Activated T-cell treated with anti-CD3 and anti-CD28 coated beads for 48 hours (primary cell): ENCODE measurements at places on chromosomes 7 and 10.

GRCh38 chr7:11195502-11195901 is 221.8 kb downstream of the PHF14 start:
- no peak for DNase-seq

DNA sequence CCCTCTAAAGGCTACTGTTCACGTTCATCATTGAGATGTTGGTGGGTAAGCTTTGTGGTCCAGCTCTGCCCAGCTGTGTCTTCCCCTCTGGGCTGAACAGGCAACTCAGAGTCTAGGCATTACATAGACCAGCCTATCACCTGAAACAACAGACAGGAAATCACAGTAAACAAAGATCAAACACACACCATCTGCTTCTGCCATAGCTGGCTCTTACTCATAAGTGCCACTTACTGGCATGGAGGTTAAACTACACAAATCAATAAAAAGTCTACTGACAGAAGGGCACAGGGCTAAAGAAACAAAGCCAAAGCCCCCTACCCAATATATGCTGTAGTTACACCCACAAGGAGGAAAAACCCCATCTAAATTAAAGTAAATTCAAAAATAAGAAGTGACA is 35.0 kb downstream of the SEPTIN14 start:
- no peak for DNase-seq

DNA sequence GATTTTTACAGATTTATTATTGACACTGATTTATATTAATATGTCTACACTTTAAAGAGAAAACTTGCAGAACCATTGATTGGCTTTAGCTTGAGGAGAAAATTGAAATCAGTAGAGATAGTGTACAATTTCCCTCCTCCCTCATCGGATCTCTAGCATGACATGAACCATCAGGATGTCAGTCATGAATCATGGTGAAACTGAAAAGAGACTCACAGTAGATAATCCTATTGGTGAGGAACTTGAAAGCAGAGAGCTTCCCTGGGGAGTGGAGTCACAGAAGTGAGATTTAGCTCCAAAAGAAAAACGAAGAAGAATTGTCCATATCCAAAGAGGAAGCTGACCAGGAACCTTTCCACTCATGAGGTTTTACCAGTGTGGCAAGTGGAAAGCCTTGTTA is 346.8 kb downstream of the ABCA13 start:
- no peak for DNase-seq

GRCh38 chr10:62018131-62018911 is 116.8 kb downstream of the ARID5B start:
- no peak for DNase-seq

GRCh38 chr10:54808186-54808935 is 7.3 kb upstream of the PCDH15 start:
- DNase-seq: no peak

DNA sequence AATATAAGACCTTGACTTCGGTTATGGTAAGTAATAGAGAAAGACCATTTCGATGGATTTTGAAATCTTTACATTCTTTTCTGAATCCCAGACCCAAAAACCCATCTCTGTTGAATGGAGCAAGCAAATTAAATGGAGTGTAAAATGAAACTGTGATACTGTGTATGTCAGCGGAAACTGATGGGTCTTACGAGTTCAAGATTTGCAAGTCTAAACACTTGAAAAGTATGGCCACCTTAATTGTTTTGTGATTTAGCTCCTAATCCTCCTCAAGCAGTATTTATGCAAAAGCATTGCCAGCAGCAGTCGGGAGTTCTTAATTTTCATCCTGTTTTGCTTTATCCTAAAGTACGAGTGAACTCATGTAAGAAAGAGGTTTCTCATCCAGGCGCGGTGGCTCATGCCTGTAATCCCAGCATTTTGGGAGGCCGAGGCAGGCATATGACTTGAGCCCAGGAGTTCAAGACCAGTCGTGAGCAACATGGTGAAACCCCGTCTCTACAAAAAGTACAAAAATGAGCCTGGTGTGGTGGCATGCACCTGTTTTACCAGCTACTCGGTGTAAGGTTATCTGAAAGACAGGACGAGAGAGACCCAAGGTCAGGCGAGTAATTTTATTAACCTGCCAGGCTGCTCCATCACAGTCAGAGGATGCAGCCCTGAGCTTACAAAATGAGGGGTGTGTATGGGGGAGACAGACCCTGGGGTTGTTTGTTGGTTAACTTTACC is 5.8 kb upstream of the DHTKD1 start:
- DNase-seq: no peak

- DNase-seq: no peak
Measured at GRCh38 chr10:121375172-121375571, 223.1 kb downstream of the FGFR2 start.

DNA sequence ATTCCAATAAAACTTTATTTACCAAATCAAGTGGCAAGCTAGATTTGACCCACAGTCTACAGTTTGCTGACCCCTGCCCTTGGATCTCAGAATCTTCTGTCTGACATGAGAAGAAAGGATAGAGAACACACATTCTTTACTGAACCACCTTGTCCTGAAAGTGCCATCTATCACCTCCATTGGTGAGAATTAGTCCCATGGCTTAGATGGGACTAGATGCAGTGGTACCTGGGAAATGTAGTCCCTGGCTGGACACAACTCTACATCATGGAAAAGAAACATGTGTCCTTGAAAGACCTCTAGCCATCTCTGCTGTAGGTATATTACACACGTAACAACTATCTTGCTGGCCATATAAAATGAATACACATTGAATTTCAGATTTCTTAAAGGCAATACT is 336.2 kb downstream of the LHFPL3 start:
- DNase-seq: no peak
